Activated CD4-positive, alpha-beta T cell treated with anti-CD3 and anti-CD28 coated beads, Interleukin-2, amount 10 ng/mL, durations not matched to agents 24 days and 14 days (primary cell): ENCODE measurements at places on chromosomes 11 and 22. TPM values are rescaled to one million over a fixed set of nuclear protein-coding genes. Genes with fewer than 3 reads are reported as not detected.
A peak's percentile ranks its signal among the peaks of the same experiment; 100 is the strongest.

DNA sequence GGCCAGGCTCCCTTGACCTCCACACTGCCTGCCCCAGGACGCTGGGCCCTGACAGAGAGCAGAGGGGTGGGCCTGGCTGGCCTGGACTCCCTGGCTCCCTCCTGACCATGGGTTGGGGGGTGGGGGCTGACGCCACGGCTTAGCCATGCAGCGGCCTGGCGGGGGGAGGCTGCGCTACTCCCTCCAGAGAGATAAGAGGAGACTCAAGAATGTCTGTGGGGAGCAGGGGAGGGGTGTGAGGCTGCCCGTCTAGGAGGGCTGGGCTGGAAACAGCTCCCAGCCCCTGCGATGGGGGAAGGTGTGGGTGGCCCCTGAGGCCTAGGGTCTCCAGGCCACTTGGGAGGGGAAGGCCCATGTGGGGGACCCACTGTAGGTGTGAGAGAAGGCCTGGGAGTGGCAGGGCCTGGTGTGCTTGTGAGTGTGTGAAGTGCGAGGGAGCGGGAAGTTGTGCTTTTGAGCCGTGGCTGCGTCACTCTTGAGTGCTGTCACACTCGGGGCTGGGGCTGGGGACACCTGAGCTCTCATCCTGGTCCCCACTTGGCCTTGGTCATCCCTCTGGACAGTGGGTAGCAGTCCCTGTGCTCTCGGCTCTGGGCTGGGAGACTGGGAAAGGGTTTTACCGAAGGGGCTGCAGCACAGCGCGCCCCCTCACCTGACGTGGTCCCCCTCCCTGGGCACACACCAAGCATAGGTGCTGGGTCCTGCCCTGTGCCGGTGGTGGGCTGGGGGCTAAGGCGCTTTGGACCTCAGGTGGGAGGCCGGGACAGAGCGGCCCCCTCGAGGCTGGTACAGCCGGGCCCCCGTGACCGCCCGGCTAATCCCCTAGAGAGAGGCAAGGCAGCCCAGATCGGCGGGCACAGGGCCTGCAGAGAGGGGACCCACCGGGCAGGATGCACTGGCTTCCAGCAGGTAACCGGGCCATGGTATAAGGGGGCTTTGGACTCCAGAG lies 2.4 kb downstream of the MYRF start:
- peaks cover 10% of the 10 kb centered on the region for H3K4me1 ChIP-seq
- H3K27ac ChIP-seq: no peak overlapping the region
- no peak for DNase-seq
- no peak overlapping the region for H3K4me3 ChIP-seq

DNA sequence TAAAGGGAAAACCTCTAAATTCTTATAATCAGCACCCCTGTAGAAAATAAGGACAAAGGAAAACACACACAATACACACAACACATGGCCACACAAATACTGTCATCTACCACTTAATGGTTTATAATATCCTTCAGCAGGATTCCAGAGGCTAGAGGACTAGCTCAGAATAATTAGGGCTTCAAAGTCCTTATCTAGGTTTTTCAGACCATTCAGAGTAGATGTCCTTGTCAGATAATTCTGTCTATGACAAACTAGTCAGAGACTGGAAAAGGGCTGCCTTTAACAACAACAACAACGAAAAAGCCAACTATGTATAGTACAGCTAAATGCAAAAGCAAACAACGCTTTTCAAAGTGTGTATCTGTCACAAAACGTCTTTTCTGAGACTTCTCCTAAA lies 456.5 kb upstream of the CNTN5 start:
- H3K36me3 ChIP-seq: no peaks in the 10 kb centered on the region
- no peak overlapping the region for H3K4me3 ChIP-seq
- H3K27me3 ChIP-seq: no peaks in the 10 kb centered on the region

DNA sequence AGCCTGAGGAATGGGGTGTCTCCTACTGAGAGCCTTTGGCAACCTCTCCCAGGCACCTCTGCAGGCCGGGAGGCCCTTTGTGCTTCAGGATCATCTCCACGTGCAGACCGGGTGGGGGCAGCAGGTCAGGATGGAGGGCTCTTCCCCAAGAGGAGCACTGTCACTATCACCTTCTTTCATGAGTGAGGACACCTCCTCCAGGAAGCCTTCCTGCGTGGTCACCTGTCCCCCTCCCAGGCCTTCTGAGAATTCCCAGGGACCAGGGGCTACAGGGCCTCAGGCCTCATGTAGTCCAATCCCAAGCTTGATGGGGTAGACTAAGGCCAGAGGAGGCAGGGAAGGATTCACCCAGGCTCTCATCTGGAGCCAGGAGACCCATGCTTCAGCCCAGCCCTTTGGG lies 57.6 kb downstream of the PDE2A start:
- no peak for DNase-seq
- no peaks in the 10 kb centered on the region for H3K36me3 ChIP-seq
- peaks cover 28% of the 10 kb centered on the region for H3K4me1 ChIP-seq
- H3K4me3 ChIP-seq: no peak overlapping the region
- no peak overlapping the region for H3K27ac ChIP-seq
- peaks cover 34% of the 10 kb centered on the region for H3K27me3 ChIP-seq

- peaks cover 47% of the 10 kb centered on the region for H3K4me1 ChIP-seq
- H3K27ac ChIP-seq: no peak overlapping the region
- peaks cover 7% of the 10 kb centered on the region for H3K36me3 ChIP-seq
- DNase-seq: no peak
- H3K27me3 ChIP-seq: no peaks in the 10 kb centered on the region
- H3K4me3 ChIP-seq: no peak overlapping the region
Measured at GRCh38 chr11:86593833-86594232, 78.6 kb downstream of the ME3 start.

DNA sequence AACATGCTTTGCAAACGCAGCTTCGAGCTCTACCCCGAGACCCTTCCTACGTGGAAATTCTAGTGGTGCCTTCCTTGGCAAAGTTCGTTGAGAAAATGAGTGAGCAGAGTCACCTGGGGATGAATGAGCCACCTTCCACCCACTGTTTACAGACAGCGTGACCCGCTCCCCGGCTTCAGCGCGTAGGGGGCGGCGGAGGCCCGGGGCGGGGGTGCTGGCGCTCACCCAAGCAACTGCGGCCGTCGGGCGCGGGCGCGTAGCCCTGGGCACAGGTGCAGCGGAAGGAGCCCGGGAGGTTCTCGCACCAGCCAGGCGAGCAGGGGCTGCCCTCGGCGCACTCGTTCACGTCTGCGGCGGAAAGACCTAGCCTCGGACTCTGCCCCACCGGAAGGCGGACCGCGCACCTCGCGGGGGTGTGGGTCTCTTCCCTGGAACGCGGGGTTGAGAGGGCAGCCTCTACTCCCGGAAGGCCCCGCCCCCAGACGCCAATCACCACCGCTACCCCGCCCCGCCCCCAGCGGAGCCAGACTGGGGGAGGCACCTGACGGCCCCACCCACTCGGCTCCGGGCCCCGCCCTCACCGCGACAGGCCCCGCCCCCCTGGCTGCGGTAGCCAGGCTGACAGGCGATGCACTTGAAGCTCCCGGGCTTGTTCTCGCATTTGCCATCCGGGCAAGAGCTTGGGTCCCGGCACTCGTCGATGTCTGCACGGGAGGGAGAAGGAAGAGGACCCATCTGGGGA lies 11.8 kb downstream of the LTBP3 start:
- no peaks in the 10 kb centered on the region for H3K27me3 ChIP-seq
- DNase-seq: peak; percentile 100
- H3K36me3 ChIP-seq: peaks cover 49% of the 10 kb centered on the region
- H3K4me1 ChIP-seq: peaks cover 40% of the 10 kb centered on the region

GRCh38 chr11:16833026-16833425 lies 94.6 kb downstream of the C11orf58 start:
- peaks cover 4% of the 10 kb centered on the region for H3K36me3 ChIP-seq
- H3K4me1 ChIP-seq: peaks cover 3% of the 10 kb centered on the region
- no peak for DNase-seq
- no peak overlapping the region for H3K27ac ChIP-seq
- H3K27me3 ChIP-seq: no peaks in the 10 kb centered on the region

OR5P2 gene
- not detected in 2 replicates for total RNA-seq

MMP1 gene
- total RNA-seq: not detected in 2 replicates

UBQLNL gene
- not detected in 2 replicates for total RNA-seq

DNA sequence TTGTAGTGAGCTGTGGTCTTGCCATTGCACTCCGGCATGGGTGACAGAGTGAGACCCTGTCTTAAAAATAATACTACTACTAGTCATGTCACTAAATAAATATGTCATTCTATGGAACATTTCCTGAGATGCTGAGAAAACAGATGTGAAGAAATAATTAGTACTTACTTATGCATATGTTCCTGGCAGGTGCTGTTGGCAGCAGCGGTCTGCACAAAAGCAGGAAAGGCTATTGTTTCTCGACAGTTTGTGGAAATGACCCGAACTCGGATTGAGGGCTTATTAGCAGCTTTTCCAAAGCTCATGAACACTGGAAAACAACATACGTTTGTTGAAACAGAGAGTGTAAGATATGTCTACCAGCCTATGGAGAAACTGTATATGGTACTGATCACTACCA lies 8.8 kb downstream of the ARCN1 start:
- peaks cover 9% of the 10 kb centered on the region for H3K4me1 ChIP-seq
- H3K4me3 ChIP-seq: no peak overlapping the region
- H3K27me3 ChIP-seq: no peaks in the 10 kb centered on the region
- DNase-seq: no peak
- no peak overlapping the region for H3K27ac ChIP-seq

DNA sequence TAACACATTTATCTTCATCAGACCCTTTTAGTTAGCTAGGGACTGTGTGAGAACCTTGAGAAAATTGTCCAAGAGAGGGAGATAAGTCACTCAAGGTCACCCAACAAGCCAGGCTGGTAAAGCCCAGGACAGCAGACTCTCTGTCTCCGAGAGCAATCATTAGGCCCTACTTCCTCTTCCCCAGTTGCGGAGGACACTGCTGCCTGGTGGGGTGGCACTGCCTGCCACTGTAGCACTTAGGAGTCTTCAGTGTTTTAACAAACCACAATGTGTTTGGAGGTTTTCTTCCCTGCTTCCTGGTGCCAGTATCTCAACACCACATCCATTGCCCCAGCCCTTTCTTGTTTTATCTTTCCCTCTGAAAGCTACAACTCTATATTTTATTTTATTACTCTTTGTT lies 132.1 kb upstream of the LDLRAD3 start:
- no peaks in the 10 kb centered on the region for H3K4me1 ChIP-seq
- H3K4me3 ChIP-seq: no peak overlapping the region
- peaks cover 2% of the 10 kb centered on the region for H3K36me3 ChIP-seq
- DNase-seq: no peak
- no peak overlapping the region for H3K27ac ChIP-seq

DNA sequence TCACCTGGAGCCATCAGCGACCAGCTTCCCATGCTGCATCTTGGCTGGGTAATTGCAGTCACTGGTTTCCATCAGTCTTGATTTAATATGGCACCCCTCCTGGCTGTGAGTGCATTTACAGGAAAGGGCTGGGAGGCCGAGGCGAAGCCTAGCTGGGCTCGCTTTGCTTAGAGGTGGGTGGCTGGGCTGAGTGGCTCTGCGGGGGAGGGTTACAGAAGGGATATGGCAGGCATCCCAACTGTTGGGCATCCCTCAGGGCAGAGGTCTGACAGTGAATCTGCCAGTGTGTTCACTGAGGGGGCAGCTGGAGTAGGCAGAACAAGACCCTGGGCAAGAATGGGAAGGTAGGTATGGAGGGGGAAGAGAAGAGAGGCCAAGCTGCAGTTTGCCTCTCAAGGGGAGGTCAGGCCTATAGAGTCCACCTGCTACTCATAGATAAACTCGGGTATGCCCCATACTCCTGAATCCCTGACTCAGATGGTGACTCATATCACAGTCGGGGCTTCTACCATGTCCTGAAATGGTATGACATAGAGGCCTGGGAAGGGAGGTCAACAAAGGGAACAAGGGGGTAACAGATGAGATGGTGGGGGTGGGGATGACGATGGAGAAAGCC lies 77.5 kb upstream of the PHOX2A start:
- peaks cover 7% of the 10 kb centered on the region for H3K36me3 ChIP-seq
- DNase-seq: no peak
- H3K4me1 ChIP-seq: peaks cover 12% of the 10 kb centered on the region
- H3K4me3 ChIP-seq: no peak overlapping the region
- no peaks in the 10 kb centered on the region for H3K27me3 ChIP-seq
- no peak overlapping the region for H3K27ac ChIP-seq

TMEM184B gene
- 31.9 and 33.1 TPM in 2 replicates for total RNA-seq

- H3K27me3 ChIP-seq: peaks cover 11% of the 10 kb centered on the region
- H3K27ac ChIP-seq: no peak overlapping the region
- no peaks in the 10 kb centered on the region for H3K36me3 ChIP-seq
- H3K4me1 ChIP-seq: peaks cover under 1% of the 10 kb centered on the region
Measured at GRCh38 chr11:13215149-13215548, 62.4 kb upstream of the BMAL1 start.

DDTL gene
- 5.0 TPM in 2 replicates for total RNA-seq

- H3K4me3 ChIP-seq: no peak overlapping the region
- DNase-seq: no peak
- no peaks in the 10 kb centered on the region for H3K36me3 ChIP-seq
- no peak overlapping the region for H3K27ac ChIP-seq
- H3K4me1 ChIP-seq: no peaks in the 10 kb centered on the region
- peaks cover 3% of the 10 kb centered on the region for H3K27me3 ChIP-seq
Measured at GRCh38 chr11:33569333-33569732, 131.3 kb downstream of the C11orf91 start.

GRCh38 chr22:46451741-46452140 lies 85.7 kb downstream of the CELSR1 start:
- DNase-seq: no peak
- no peak overlapping the region for H3K27ac ChIP-seq
- H3K4me1 ChIP-seq: no peaks in the 10 kb centered on the region
- no peaks in the 10 kb centered on the region for H3K27me3 ChIP-seq
- no peak overlapping the region for H3K4me3 ChIP-seq

DNA sequence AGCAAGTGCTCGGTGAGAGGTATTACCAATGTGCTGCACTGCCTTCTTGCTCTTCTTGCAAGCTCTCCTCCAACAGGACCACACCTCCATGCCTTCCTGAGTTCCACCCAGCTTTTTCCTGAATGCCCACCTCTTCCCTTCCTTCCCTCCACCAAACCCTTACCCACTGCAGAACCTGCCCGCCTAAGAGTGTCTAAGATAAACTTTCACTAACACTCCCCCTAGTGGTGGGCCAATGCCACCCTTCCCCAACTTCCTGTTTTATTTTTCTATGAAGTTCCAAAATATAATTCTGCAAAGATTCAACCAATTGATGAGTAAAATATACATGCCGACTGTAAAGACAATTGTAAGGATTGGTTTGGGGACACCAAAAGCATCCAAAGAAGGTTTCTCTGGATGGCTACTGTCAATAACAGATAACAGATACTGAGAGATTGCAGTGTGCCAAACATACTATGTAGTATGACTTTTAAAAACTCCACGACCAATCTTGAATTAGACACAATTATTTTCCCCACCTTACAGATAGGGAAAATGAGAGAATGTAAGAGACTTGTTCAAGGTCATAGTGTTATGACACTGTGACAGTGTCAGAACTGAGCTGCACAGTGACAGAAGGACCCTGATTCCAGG lies 38.6 kb upstream of the BMAL1 start:
- no peak overlapping the region for H3K4me3 ChIP-seq
- peaks cover 2% of the 10 kb centered on the region for H3K4me1 ChIP-seq
- H3K27me3 ChIP-seq: peaks cover 43% of the 10 kb centered on the region

PRG3 gene
- not detected in 2 replicates for total RNA-seq
